Activated T-cell treated with anti-CD3 and anti-CD28 coated beads for 24 hours (primary cell): ENCODE measurements at places on chromosomes 2 and 18.

DNA sequence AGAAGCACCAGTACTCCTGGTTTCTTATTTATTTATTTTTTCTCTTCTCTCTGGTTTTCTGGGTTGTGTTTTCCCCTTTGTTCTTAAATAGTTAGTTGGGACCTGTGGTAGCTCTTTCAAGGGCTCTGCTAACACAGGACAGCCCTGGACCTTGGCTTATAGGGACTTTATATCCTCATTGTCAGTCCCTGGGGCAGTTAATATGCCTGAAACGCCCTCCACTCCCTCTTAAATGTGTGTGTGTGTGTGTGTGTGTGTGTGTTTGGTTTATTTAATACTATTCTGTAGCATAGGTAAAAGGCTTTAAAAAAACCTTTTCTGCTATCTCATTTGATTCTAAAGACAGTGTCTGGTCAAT is 54.6 kb downstream of the GATA6 start:
- no peak for DNase-seq

- DNase-seq: no peak
Observed at GRCh38 chr2:136492901-136493300, 272.4 kb upstream of the THSD7B start.

DNA sequence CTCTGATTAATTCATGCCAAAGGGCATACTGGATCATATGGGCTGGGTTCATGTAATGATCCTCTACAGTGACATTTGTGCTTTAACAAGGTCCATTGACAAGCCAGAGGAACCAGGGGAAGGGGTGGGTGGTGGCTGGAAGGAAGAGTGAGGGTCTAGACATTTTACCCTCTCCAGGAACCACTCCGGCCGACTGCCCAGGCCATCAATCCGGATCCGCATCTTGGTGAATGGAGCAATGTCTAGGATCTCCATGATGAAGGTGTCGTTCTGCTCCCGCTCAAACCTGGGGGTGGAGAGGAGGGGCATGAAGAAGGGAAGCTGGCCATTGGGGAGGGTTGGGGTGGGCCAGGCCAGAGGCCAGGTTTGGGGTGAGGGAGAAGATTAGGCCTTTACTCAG is 147.5 kb downstream of the LOXHD1 start:
- no peak for DNase-seq

- DNase-seq: no peak
Observed at GRCh38 chr2:34003795-34004194, 404.7 kb upstream of the FAM98A start.

- DNase-seq: no peak
Observed at GRCh38 chr2:31467426-31467825, 52.9 kb upstream of the XDH start.

DNA sequence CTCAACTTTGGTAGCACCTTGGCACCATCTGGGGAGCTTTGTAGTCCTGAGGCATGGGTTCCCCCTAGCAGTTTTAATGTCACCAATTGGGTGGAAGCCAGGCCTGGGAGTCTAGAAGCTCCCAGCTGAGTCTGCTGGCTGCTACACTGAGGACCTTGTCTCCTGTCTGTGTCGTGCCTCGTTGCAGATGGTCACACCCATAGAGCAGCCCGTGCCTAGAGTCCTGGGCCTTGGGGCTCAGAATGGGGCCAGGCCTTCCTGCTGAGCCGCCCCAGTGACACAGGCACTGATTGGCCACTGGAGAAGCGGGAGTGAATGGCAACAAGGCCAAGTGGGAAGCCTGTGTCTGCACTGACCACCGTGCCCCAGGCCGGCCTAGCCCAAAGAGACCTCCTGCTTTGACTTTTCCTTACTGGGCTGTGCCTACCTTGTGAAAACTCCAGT is 113.2 kb downstream of the SH3RF3 start:
- no peak for DNase-seq

GRCh38 chr18:68480196-68480595 is 234.7 kb downstream of the TMX3 start:
- DNase-seq: no peak

GRCh38 chr2:165277860-165278656 is 38.8 kb downstream of the SCN2A start:
- no peak for DNase-seq

DNA sequence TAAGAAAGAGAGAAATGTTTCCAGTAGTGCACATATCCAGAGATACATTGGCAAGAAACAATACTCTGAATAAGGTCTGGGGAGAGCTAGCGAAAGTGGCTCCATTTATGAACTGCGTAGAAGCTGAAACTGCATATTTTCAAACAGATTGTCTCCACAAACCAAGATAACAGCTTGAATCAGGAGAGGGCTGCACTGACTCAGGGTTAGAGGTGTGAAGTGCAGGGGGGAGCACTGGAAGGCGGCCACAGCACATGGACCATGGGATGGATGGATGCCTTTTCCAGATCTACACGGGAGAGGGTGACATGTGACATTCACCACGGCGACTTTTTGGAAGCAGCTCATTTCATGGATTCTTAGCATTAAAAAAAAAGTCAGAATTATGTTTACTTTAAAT is 729.4 kb downstream of the RNF144A start:
- no peak for DNase-seq

DNA sequence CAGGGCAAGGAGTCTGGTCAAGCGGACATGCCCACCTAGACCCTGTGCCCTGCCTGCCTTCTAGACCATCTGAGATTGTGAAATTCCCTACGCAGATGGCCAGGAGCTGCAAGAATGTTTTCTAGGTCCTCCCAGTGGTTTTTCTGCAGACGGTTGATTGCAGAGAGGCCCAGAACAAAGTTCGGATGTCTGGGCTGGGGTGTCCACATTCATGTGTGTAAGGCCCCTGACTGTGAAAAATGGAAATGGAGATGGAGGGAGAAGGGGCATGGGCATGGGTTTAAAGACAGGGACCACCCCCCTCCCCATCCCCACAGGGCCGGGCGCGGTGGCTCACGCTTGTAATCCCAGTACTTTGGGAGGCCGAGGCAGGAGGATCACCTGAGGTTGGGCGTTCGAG is 11.8 kb downstream of the ARHGAP25 start:
- DNase-seq: no peak
